ENCODE measurements at places on chromosomes 12 and 14.

DNA sequence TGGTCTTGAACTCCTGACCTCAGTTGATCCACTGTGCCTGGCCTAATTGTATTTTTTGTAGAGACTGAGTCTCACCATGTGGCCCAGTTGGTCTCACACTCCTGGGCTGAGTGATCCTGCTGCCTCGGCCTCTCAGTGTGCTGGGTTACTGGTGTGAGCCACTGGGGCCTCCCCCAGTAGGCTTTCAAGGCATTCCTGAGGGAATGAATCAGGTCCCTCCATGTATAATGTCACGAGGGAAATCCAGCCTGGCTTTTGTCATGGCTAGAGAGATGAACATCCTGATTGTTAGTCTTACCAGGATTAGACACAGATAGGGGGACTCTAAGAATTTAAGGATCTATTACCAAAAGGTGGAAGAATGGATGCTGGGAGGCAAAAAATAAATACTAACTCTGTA lies 51.9 kb downstream of the CPSF2 start:
- DNase-seq: no peak

- no peak for DNase-seq
Measured at GRCh38 chr14:69288956-69289705, 29.2 kb downstream of the GALNT16 start.

DNA sequence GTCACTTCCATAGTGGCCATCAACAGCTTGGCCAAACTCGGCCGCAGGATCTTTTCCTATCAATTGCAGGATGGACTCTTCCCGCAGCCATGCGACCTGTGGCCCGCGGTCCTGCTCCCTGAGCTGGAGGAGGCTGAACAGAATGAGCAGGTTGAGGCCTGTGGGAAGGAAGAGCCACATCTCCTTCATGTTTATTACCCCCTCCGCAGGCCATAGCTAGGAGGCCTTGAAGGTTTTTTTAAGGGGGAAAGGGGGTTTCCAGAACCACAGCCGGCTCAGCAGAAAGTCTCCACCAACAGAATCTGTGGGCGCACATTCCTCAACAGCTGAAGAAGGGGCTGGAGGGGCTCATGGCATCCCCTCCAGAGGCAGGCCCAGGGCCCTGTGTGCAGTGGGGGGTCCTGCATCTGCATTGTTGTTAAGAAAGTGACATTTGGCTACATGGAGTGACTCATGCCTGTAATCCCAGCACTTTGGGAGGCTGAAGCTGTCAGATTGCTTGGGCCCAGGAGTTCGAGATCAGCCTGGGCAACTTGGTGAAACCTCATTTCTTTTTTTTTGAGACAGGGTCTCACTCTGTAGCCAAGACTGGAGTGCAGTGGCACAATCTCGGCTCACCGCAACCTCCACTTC lies 25.2 kb upstream of the PPP1R13B start:
- no peak for DNase-seq

- DNase-seq: peak; percentile 15
Measured at GRCh38 chr14:74955229-74956026, at the start of gene PGF. Gene PGF, minus strand, starts transcription at chr14:74955597. Its CDS starts 355 bp downstream, at chr14:74955242.

DNA sequence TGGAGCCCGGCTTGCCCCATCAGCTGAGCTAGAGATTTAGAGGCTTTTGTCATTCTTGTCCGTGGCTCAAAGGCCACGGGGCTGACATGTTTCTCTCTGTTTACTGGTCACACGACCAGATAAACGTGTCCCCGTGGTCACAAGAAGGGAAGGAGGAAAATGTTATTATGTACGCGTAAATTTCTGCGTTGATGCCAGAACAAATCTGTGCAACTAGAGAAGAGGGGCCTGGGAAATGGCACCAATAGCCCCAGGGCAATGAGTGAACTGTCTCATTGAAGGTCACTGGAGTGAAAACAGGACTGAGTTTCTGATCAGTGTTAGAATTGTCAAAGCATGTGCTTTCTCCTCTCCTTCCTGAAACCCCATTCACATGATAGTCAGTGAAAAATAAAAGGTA lies 25.3 kb downstream of the OAS2 start:
- no peak for DNase-seq

DNA sequence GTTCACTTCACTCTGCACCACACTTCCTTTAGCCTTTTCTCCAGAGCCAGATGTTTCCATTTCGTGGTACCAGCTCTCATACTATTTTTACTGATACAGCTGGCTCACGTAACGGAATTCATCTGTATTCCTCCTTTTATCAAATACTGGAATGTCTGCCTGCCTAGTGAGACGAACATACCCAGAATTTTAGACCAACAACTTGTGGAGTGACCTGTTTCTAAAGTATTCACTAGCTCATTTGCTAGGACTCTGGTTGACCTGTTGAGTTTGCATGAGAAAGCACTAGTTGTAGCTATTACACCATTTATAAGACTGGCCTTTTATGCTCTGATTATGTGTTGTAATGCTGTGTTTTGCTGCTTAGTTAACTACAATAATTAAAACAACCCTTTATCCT lies 22.6 kb downstream of the KCNA5 start:
- DNase-seq: no peak

GRCh38 chr12:69022674-69023073 lies 89.7 kb upstream of the CPM start:
- no peak for DNase-seq

DNA sequence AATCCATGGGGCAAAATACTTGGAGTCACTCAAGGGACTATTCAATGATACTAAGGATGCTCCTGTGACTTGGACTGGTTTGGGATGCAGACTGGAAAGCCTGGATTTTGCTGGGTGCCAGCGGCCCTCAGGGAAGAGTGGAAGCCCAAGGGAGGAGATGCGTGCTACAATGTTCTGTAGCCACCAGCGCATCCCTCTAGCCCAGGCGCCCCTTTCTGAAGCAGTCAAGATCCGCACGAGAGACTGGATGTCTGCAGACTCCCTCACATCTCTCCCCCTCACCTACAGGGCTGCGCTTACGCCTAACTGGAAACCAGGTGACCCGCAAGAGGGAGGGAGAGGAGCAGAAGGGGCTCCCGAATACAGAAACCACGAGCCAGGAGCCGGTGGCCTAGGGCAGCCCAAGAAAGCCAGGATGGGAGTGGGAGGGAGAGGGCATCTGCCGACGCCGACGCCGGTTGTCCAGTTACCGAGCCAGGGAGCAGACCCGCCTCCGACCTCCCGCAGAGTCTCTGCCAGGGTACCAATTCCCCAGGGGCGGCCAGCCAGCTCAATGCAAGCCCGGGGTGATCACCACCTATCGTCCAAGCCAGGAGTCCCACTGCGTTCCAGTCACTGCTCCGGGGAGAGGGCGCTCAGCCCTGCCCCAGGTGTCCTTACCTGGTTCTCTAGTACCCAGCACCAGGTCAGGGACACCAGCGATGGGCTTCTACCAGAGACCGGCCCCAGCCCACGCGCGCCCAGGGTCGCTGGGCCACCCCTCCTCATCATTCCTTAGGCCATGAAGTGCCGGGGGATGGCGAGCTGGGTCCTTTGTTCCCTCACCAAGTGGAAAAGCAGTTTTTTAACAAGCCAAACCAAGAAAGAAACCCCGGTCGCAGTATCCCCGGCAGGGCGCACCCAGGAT lies 1.2 kb downstream of the NTN4 start:
- DNase-seq: peak; percentile 49

- DNase-seq: no peak
Measured at GRCh38 chr12:48193623-48194022, 9.5 kb downstream of the OR10AD1 start.

DNA sequence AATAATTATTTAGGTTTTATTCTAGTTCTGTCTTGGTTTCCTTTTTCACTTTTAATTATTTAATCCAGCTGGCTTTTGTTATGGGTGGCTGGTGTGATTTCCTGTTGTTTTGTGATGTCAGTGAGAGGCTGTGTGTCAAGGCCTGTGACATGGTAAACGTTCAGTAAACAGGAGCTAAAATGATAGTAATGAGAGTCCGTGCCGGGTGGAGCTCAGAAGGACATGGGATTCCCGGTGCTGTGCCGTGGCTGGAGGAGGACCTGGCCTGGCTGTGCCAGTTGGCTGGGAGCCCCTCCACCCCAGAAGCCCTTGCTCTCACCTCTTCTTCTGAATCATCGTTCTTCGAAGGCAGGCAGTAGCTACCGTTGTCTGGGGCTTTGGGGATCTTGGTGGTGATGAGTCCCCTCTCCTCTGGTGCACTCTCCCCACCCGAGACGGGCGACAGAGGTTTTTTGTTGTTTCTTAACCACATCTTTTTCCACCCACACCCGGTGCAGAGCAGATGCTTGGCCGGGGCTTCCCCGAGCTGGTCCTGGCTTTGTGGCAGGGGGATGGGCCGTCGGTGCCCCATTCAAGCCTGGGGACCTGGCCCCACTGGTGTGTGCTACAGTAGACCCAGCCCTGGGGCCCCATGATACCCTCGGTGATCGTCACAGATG lies 29.1 kb downstream of the SH2B3 start:
- DNase-seq: peak; percentile 20

DNA sequence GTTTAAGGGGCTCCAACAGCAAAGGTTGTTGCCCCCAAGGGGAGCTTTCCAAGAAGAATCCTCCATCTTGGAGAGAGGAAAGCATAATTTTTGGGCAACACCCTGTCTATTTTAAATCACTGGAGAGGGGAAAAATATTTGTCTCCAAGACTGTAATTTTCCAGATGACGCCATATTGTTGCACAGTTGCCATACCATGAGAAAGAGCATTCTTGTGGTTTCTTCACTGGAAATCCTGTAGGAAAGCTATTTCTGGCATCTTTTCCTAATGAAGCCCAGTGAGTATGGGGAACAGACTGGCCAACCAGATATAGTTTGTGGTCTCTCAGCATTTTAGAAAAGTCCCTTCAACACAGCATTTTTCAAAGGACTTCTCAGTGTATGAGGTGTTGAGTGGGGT lies 88.1 kb upstream of the MANSC4 start:
- no peak for DNase-seq

- no peak for DNase-seq
Measured at GRCh38 chr12:3132636-3133404, 55.6 kb downstream of the TSPAN9 start.

- no peak for DNase-seq
Measured at GRCh38 chr14:37844614-37845013, 249.2 kb downstream of the TTC6 start.

DNA sequence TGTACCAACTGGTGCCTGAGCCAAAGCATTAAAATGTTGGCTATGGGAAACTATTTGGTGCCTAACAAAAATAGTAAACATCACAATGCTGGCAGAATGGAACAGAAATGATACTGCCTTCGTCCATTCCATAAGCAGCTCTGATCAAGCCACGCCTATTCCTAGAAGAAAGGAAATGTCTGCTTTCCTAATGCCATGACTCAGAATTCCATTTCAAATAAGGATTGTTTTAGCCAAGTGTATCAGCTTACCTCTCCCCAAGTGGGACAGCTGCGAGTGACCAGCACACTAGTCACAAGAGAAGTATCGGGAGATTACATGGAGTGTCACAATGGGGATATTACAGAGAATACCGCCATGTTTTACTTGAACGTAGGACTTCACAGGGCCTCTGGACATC lies 38.7 kb downstream of the GLT8D2 start:
- DNase-seq: no peak

- DNase-seq: no peak
Measured at GRCh38 chr14:94364037-94364436, 24.4 kb downstream of the SERPINA1 start.

DNA sequence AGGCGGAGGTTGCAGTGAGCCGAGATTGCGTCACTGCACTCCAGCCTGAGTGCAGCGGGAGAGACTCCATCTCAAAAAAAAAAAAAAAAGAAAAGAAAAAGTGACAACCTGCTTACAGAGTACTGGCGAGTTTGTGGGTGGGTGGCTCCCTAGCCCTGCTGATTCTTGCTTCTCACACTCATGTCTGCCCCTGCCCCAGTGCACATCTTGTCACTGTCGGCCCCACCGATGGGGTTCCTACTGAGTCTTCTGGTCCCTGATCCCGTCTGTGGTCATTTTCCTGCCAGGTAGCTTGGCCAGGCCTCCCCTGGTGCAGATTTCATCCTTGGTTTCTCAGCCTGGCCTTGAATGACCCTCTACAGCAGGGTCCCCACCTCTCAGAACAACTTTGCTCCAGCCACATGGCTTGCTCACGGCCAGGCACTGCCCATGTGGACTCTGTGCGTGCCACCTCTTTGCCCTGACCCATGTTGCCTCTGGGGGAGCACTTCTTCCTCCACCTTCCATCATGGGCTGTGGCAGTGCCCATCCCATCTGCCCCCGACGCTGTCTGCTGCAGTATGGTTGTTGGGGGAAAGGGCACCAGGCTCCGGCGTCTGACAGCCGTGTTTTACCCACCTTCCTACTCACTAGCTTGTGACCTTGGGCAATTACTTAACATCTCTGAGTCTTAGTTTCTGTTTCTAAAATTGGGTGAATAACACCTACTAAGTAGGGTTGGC lies 2.1 kb upstream of the PTPN6 start:
- no peak for DNase-seq

GRCh38 chr14:81406863-81407262 lies 6.7 kb upstream of the STON2 start:
- no peak for DNase-seq

DNA sequence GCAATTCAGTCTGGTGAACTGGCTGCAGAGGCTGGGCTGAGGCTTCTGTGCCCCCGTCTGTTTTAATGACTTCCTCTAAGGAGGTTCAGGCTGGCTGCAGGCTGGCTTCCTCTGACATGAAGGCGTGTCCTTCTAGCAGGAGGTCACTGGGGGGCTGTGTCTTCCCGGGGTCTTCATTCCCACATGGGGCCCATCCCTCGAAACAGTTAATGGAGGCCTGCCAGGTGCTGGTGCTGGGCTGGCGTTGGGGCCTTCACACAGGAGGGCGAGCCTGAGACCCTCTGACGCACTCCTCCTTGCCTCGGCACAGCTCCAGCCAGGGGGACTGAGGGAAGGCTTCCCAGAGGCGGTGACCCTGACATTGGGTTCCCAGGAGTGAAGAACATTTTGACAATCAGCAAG lies 57.7 kb upstream of the DLK1 start:
- DNase-seq: no peak

GRCh38 chr14:75884198-75884611 lies 97.6 kb downstream of the TGFB3 start:
- DNase-seq: no peak
